Activated T-helper 2 cell treated with anti-CD3 and anti-CD28 coated beads, Interferon-gamma antibody, Interleukin-2, Interleukin-4, amounts not matched to agents 10 μg/mL and 5 μg/mL and 100 μg/mL, durations not matched to agents 14 hours and 24 hours and 36 hours (primary cell): ENCODE measurements at places on chromosomes 5 and 9. TPM values are rescaled to one million over a fixed set of nuclear protein-coding genes. Genes with fewer than 3 reads are reported as not detected.

DNA sequence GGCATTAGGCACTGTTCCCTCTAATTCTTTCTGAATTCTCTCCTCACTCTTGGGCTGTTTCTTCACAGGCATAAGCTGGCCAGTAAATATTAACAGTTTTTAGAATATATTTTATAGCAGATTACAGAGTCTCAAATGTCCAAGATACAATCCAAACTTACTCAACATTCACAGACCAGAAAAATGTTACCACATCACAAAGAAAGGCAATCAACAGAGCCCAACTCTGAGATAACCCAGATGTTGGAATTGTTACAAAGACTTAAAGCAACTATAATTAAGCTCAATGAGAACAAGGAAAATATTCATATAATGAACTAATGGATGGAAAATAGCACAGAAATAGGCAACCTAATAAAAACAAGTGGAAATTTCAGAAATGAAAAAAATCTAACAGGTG lies 401.1 kb upstream of the RGMB start:
- no peaks in the 10 kb centered on the region for H3K27me3 ChIP-seq
- no peak for DNase-seq
- H3K4me1 ChIP-seq, result no peaks in the 10 kb centered on the region

The FCHO2 gene
- total RNA-seq, result 1.3 and 1.6 TPM in 2 replicates

DNA sequence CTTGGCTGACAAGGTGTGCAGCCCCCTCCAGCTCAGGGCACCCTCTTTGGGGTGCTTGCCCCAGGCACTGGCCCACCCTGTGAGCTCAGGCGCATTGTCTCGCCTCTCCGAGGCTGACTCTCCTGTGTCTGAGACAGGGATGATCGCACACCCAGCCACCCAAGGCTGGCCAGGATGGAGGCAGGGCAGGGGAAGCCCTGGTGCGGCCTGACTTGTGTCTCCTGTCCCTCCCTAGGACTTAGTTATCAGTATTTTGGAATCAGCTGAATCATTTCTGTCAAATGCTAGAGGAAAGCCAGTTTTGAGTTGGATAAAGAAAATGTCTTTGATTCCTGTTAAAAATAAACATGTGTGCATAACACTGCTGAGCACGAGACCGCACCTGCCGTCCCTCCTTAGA lies 2.5 kb upstream of the DBH start:
- no peak for DNase-seq
- H3K27me3 ChIP-seq, result no peaks in the 10 kb centered on the region
- H3K36me3 ChIP-seq, result no peaks in the 10 kb centered on the region
- H3K4me3 ChIP-seq, result no peak overlapping the region

The SNX30 gene
- total RNA-seq, result 2.4 and 2.8 TPM in 2 replicates

The TMEM174 gene
- total RNA-seq, result not detected in 2 replicates

- no peak overlapping the region for H3K27ac ChIP-seq
- peaks cover 3% of the 10 kb centered on the region for H3K27me3 ChIP-seq
- no peak overlapping the region for H3K4me3 ChIP-seq
These were observed 105.2 kb downstream of the SGCD start for GRCh38 chr5:156431956-156432829.

GRCh38 chr5:179438011-179438441 lies 92.8 kb upstream of the ADAMTS2 start:
- H3K27me3 ChIP-seq, result no peaks in the 10 kb centered on the region
- no peak overlapping the region for H3K27ac ChIP-seq
- DNase-seq, result no peak
- no peak overlapping the region for H3K4me3 ChIP-seq

The SPATA9 gene
- not detected in 2 replicates for total RNA-seq

DNA sequence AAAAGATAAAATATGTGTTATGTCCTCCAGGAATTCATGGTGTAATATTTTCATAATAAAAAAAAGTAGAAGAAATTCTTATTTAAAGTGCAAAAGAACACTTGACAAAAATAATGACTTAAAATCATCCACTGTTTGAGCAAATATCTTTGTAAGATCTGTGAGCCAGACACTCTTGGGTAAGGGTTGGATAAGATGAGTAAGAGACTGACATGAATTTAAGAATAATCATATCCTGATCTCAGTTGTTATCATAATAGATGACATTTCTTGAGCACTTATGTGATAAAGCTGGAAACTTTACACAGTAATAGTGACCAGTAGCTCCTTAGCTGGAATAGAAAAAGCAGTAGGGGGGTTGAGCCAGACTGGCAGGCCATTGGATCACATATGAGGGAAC lies 40.0 kb upstream of the ADRB2 start:
- DNase-seq, result no peak
- H3K36me3 ChIP-seq, result no peaks in the 10 kb centered on the region
- peaks cover 15% of the 10 kb centered on the region for H3K4me1 ChIP-seq
- H3K27ac ChIP-seq, result no peak overlapping the region
- no peak overlapping the region for H3K4me3 ChIP-seq

The SPINK9 gene
- total RNA-seq, result not detected in 2 replicates

The IFNA21 gene
- not detected in 2 replicates for total RNA-seq

The SLC36A2 gene
- total RNA-seq, result not detected in 2 replicates

The STPG3 gene
- 0.48 TPM in 2 replicates for total RNA-seq

- H3K27ac ChIP-seq, result no peak overlapping the region
- H3K4me3 ChIP-seq, result no peak overlapping the region
These were observed 139.1 kb upstream of the FSTL4 start for GRCh38 chr5:133751421-133751820.

- H3K4me1 ChIP-seq, result peaks cover 6% of the 10 kb centered on the region
- no peak for DNase-seq
- no peak overlapping the region for H3K27ac ChIP-seq
These were observed 134.7 kb downstream of the MACIR start for GRCh38 chr5:103393101-103393754.

- no peak overlapping the region for H3K27ac ChIP-seq
- no peaks in the 10 kb centered on the region for H3K4me1 ChIP-seq
- no peak for DNase-seq
These were observed 42.8 kb downstream of the WDR41 start for GRCh38 chr5:77449277-77449676.

DNA sequence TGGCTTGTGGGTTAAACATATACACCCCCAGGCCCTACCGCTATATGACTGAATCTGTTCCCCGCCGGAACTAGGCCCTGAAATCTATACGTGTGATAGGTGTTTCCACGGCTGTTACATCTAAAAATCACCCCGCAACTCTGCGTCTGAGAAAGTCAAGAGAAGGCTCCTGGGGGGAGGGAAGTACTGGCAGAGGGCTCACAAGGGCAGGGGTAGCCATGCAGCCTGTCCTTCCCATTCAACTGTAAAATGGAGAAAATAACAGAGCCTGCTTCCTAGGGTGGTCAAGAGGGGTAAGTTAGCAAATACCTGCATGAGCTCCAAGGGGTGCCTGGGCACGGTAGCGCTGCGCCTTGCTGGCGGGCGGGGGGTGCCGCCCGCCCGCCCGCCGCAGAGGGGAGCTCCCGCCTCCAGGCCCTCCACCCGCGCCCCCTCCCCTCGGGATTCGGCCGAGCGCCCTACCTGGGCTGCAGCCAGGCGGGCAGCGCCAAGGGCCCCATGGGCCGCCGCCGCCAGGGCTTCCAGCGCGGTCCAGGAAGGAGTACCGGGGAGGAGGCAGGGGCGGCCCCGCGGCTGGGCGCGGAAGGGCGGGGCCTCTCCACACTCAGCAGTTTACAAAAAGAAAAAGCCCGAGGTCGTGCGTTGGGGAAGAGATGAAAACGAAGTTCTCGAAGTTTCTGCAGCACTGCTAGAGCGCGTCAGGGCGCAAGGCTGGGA lies at the start of gene HACD4:
Gene HACD4, minus strand, starts transcription at position 550 of the 717 bp plus-strand sequence. Its CDS starts 50 bp downstream, at position 500.
- peak; percentile 69 for DNase-seq
- peaks cover 16% of the 10 kb centered on the region for H3K36me3 ChIP-seq
- H3K4me3 ChIP-seq, result peak within 1 kb of the TSS; percentile 67
- H3K27ac ChIP-seq, result peak within 1 kb of the TSS; percentile 56

DNA sequence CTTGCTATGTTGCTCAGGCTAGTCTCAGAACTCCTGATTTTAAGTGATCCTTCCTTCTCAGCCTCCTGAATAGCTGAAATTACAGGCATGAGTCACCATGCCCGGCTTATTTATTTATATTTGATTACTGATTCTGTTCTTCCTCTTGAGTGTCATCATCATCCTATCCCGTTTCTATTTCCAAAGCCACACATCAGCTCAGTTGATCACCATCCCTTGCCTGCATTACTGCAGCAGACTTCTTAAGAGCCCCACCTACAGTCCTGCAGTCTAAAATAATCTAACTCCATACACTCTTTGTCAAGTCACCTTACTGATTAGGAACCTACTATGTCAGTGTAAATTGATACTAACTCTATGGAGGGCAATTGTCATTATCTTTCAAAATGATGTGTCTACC lies 138.9 kb upstream of the RAI14 start:
- no peak overlapping the region for H3K27ac ChIP-seq
- no peaks in the 10 kb centered on the region for H3K36me3 ChIP-seq
- DNase-seq, result no peak
- no peak overlapping the region for H3K4me3 ChIP-seq
- H3K27me3 ChIP-seq, result peaks cover 6% of the 10 kb centered on the region

DNA sequence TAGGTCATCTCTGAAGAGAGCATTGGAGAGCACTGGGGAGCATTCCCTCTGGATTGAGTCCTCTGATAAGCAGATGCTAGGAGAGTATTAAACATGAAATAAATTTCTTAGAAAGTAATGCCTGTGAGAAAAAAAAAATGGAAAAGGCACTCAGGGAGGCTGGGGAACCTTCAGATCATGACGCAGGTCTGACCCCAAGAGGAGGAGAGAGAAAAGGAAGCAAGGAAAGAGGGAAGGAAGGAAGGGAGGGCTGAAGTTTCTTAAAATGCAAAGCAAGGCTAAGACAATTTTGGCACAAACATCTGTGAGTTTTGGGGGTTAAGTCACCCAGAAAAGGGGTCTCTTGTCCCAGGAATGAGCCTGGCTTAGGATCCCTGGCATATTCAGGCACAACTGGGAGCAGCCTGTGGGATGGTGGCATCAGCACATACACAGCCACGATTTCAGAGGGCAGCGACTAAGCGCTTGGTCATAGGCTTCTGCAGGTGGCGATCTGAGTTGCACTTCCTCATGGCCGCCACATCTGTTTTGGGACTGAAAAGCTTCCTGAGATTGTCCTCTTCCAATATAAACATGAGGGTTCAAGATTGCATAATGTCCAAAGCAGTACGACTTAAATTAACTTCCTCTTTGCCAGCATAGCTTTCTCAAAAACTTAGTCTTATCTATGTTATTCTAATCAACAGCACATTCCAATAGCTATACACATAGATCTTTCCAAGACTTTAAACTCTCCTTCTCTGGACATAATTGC lies 692.7 kb downstream of the DNAH5 start:
- no peaks in the 10 kb centered on the region for H3K27me3 ChIP-seq
- H3K4me3 ChIP-seq, result no peak overlapping the region
- no peak for DNase-seq
- no peaks in the 10 kb centered on the region for H3K36me3 ChIP-seq
